Naive B cell (primary cell): ENCODE measurements at places on chromosomes 6 and 20.

DNA sequence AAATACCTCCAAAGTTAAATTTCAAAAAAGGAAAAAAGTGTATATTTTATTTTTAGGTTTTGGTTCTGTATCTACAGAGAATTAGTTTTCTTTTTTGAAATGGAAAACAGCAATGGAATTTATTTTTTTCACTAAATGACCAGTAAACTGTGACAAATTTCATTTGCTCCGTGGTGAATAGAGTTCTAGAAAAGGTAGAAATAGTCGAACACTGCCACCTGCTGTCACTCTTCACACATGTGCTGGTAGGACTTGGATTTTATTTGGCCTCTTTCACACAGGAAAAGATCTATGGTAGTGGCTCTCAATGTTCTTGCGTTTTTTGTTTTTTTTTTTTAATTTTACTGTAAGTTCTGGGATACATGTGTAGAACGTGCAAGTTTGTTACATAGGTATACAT, 312.5 kb downstream of the EYA4 start:
- no peak for DNase-seq

DNA sequence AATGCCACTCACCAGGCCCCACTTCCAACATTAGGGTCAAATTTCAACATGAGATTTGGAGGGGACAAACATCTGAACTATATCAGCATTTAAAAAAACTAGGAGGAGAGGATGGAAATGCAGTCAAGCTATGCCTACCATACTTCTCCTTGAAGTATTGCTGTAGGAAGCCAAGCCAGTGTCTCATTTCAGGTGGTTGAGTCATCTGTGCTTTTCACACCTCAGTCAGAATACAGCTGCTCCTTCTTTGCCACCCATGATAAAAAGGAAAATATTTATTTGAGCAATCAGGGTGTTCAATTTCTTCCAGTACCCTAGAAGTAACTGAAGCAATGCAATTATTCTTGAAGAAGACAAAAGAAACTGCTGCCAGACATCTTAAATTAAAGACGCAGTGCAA, 47.0 kb upstream of the EEF1E1 start:
- DNase-seq = no peak

DNA sequence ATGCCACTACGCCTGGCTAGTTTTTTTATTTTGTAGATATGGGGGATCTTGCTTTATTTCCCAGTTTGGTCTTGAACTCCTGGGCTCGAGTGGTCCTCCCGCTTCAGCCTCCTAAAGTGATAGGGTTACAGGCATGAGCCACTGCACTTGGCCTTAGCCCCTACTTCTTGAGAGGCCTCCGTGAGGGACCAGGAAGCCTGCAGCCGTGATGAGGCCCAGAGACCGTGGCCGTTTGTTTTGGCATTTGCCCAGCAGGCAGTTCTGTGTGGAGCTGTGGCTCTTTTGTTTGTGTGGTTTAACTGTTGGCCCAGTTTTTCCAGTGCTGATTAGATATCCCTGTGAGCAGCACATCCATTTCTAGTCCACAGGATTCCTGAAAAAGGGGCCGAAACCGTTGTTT, 39.8 kb downstream of the SRSF3 start:
- no peak for DNase-seq

GRCh38 chr6:19369785-19370184, 467.4 kb upstream of the ID4 start:
- no peak for DNase-seq

DNA sequence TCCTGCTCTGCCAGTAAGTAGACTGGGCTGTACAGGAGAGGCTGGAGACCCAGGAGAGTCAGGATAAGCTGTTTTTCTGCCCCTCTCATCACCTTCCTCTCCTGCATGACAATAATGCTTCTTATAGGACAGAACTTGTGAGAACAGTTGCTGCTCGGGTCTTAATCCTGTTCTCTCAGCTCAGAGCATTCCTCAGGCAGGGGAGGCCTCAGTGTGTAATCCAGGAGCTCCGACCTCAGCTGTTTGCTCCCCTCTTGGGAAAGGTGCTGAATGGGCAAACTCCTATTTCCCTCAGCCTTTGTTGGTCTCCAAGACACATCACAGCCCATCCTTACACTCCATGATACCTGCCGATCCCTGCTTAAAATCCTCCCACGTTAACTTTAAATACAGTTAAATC, 134.9 kb upstream of the LRFN2 start:
- DNase-seq = no peak

GRCh38 chr6:27837625-27838057, 74.6 kb downstream of the OR2B2 start:
- no peak for DNase-seq

GRCh38 chr20:52094693-52095092, 96.9 kb downstream of the ZFP64 start:
- no peak for DNase-seq

GRCh38 chr6:69422020-69422419, 374.8 kb downstream of the LMBRD1 start:
- no peak for DNase-seq

DNA sequence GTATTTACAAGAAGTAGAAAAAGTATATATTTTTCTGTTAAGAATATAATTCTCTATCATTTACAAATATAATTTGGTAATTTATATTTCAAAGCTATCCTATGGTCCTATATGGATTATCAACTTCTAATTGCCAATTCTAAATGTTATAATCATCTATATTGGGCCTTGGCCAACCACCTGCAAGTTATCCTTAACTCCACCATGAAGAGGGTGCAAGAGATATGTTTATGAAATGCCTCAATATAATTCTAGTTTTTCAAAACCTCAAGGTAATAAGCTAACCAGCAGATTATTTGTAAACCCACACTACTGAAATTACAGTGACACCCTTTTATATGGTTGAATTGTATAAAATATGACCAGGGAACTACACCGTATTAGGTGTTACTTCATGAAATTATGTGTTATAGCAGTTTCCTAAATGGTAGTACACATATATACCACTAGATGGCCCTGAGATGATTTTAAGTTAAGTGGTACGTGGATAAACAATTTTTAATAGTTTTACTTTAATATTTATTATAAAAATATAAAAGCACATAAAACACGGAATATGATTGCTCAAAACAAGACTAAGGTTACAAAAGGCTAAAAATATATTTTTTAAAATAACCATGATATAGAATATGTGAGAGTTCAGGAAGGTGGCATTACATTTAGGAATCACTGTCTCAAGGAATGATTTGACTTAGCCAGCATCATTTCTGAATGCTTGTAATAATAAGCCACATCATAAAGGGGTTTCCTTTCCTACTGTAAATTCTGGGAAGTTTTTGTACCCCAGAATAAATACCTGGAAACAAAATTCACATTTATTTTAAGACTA, 9.8 kb upstream of the PNISR start:
- no peak for DNase-seq

DNA sequence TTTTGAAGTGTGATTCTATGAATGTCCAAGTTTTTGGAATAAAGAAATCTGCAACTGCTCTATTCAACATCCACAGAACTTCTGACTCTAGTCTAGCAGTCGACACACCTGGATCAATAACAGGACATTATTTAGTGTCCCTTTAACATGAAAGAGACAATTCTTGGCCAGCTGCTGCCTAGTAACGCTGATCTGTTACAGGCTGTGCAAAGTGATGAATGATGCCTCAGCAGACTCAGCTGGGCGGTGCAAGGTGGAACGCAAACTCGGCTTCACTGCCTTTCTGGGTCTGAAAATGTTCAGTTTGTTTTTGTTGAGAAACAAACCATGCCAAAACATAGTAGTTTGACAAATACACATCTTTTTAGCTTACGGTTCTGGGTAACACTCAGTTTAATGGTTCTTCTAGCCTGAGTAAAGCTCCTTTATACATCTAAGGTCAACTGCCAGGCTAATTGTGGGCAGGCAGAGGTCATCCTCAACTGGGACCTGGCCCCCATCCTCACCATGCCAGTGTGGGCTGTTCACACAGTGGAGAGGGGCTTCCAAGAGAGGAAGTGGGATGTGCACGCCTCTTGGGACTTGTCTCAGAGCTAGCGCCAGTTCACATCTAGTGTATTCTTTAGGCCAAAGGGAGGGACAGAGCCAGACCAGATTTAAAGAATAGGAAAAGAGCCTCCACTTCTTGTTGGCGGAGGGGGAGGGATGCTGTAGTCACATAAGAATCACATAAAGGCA, 879.7 kb downstream of the QKI start:
- no peak for DNase-seq

DNA sequence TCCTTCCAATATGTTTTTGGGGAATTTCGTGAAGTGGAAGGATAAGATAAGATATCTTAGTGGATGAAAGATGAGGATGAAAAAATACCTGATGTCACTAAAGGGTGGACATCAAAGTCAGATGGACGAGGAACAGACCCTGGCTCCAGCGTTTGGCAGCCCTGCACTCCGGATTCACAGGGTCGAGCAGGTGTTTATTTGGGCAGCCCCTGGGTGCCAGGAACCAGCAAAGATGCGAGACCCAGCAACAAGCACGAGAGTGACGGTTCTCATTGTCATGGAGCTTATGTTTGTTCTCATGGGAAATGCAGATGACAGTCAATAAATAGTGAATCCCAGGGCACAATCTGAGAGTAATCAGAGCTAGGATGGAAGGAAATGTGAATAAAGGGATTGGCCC, 131.1 kb downstream of the PHACTR3 start:
- DNase-seq = no peak

GRCh38 chr6:158611039-158611438, 33.5 kb downstream of the DYNLT1 start:
- DNase-seq = no peak

GRCh38 chr6:169064194-169064593, 189.5 kb downstream of the THBS2 start:
- DNase-seq = no peak

- peak; percentile 36 for DNase-seq
Observed at GRCh38 chr6:35139924-35140638, 1.1 kb downstream of the TCP11 start.

DNA sequence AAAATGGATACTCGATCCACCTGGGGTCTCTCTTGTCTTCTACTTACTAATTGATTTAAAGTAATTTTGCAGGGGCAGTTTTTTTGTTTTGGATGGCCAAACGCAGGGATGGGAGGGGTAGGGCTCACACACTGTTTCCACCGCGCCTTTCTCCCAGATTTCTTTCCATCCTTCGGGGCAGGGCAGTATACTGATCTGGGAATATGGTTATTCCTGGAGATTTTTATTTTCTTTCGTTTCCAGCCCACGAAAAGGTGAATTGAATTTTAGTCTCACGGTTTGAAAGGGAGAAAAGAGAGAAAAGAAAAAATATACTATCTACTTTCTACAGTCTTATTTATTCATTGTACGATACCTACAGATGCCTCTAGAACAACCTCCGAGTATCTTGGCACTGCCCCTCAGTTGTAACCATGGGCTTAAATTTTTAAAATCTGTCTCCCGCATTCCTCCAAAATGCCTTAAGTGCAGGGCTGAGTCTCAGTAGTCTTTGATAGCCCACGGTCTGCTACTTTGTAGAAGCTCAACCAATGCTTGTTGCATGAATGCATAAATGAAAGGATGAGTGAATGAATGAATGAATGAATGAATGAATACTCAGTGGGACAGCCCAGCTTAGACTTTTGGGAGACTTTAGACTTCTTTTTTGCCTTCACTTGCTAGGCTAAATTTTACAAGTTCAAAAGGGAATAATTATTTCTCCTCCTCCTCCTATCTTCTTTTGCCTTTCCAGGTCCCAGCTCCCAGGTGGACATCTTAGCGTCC, 18.1 kb upstream of the TRIM27 start:
- no peak for DNase-seq

GRCh38 chr6:55174211-55175026, at the start of gene HCRTR2:
TSS of gene HCRTR2 (plus strand) at chr6:55174515. CDS start at chr6:55174588, 73 bp downstream.
- no peak for DNase-seq

GRCh38 chr6:3385660-3386151, 71.1 kb downstream of the SLC22A23 start:
- DNase-seq = no peak

GRCh38 chr20:63282946-63283345, 10.0 kb upstream of the COL20A1 start:
- DNase-seq = no peak

DNA sequence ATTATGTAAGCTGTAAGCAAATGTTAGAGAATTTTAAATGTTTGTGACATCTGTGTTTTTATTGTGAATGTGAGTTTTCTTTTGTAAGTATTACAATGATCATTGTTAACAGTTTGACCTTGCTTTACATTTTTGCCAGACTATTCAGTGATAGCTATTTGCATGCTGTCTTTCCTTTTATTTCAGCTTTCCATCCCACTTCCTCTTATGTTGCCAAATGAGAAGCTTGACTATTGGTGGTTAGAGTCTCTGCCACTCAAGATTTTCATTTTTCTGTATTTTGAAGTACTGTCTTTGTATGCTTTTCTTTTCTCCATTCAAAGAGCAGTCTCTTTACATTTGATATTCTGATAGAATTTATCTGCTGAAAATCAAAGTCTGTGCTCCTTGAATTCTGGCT, 104.1 kb downstream of the PRIM2 start:
- no peak for DNase-seq

GRCh38 chr6:132085731-132086130, 134.6 kb upstream of the CCN2 start:
- DNase-seq = no peak

GRCh38 chr6:160912411-160912810, 79.2 kb upstream of the MAP3K4 start:
- no peak for DNase-seq

DNA sequence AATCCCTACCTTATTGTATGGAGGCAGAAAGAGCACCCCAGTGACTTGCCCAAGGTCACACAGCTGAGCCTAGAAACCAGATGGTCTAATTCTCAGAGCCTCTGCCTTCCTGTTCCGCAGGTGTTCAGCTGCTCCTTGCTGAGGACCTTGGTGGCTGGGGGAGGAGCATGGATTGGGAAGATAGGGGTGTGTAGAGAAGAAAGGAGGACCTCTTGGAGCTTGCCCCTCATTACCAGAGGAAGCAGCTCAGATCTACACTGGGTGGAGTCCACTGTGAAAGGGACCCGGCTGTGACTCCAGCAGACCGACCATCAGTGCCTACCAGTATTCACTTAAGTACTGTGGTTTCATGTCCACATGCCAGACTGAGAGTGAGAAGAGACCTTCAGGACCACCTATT, 15.2 kb downstream of the FOXP4 start:
- no peak for DNase-seq

GRCh38 chr6:20769631-20770030, 235.4 kb downstream of the CDKAL1 start:
- DNase-seq = no peak

GRCh38 chr20:48460681-48461080, 367.1 kb downstream of the PREX1 start:
- DNase-seq = no peak

DNA sequence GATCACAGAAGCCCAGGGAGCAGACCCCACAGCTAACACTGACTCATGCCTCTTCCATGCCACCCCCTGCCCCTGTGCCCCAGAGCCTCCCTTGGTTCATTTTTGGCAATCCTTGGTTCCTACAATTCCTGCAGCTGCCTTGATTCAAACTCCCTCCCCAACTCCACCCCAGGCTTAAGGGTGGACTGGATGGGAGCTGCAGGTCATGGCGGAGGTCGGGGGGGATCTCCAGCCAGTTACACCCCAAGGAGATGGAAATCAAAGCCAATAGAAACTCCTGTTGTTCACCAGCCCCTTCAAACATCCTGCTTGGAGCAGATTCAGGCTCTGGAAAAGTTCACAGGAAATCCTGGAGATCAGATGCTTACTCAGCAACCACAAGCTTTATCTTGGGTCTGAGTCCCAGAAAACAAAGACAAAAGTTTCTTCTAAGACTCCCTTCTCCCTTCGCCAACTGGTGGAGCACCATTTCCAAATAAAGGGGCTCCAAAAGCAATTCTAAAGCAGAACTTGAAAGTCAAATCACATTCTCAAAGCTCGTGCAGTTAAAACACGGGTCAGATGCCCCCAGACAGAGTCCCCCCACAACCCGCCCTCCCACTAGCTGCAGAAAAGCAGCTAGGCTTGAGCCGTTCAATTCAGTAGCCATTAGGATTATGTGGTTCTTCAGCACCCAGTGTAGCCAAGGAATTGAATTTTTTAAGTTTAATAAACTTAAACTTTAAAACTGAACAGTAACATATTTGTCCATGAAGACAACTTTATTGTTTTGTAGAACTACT, 149.5 kb downstream of the ANKRD60 start:
- no peak for DNase-seq
